ENCODE measurements at places on chromosomes 2 and 18.

- DNase-seq = no peak
Measured at GRCh38 chr2:227849906-227850305, 21.5 kb upstream of the DAW1 start.

DNA sequence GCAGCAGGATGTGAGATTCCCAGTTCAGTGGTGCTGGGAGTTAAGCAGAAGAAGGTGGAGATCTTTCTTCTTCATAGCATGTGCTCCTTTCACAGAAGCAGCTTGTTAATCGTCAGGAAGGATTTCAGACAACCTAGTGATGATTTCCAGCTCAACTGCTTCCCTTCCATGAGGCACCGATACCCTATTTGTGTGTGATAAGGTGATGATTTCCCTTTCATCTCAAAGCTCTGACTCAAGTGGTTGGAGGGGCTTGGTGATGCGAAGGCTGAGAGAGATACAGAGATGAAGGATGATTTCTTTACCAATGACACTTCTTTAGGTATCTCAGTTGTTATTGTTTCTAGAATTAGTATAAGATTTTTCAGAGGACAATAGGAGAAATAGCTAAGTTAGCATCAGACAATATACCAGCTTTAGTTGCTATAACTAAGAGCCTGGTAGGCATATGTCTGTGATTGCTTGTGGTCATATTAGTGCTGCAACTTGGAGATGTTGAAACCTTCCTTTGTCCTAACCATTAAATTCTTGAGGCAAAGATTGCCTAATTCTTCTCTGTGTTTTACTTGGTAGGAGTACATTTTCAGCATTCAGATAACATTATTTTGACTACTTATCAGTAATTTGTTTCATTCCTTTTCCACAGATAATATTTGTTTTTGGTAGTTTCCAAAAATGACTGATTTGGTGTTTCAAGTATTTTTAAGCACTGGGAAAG, 111.3 kb downstream of the PLCL1 start:
- no peak for DNase-seq

DNA sequence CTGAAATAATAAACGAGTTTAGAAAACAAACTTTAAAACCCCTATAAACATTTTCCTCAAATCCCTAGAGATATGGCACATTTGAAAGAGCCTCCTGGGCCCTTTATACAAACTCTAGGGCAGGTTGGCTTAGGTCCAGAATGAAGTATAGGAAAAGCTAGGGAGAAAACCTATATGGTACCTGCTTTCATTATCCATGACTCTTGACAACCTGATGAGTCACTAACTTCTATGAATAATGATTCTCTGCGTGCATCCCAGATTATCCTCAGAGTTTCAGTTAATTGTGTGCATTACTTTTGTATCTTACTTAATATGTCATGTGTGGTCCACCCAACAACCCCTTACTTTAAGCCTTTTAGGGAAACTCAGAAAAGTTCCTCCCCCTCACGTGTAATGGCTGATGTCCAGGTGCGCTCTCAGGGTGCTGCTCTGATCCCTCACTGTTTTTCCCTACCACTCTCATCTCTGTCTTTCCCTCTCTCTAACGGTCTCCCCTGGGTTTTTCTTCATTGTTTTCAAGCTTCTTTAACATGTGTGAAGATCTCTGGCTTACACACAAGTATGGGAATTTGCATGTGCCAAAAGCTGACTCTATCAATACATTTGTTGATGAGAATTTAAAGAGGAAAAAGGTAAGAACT, 78.5 kb downstream of the LRP1B start:
- no peak for DNase-seq

GRCh38 chr18:57915248-57915647, 112.1 kb upstream of the ATP8B1 start:
- no peak for DNase-seq

DNA sequence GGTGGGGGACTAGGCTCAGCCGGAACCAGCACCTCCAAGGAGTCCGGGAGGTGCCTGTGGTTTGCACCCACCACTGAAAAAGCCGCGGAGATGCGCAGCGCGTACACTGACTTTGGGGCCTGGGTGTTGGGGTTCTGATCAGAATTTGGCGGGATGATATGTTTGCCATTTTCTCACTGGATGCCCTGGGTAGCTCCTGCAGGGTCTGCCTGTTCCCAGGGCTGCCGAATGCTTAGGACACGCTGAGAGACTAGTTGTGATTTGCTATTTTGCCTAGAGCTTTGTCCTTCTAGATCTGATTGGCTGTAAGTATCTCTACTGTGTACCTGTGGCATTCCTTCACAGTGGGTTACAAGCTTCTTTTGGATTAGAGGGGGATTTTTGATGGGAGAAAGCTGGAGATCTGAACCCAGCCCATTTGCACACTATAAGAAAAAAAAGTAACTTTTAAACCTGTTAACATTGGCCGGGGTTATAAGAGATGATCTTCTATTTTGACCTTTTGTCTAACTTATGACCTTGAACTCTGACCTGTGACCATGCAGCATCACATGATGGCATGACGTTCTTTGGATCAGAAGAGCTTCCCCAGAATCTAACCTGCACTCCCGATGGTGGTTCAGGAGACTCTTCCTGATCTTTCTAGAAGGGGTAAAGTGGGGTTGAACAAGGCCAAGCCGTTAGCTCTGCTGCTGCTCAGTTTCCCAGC, 1.6 kb downstream of the KCNE4 start:
- DNase-seq = no peak

GRCh38 chr2:186309901-186310300, 176.2 kb upstream of the ZC3H15 start:
- DNase-seq = no peak

GRCh38 chr2:170409164-170409535, 231.2 kb downstream of the MYO3B start:
- peak; percentile 70 for DNase-seq

- no peak for DNase-seq
Measured at GRCh38 chr18:61870151-61870550, 22.7 kb downstream of the RNF152 start.

GRCh38 chr2:210477496-210477895, 937 bp upstream of the LANCL1 start:
- no peak for DNase-seq

GRCh38 chr2:120279708-120280107, 27.1 kb downstream of the RALB start:
- no peak for DNase-seq

DNA sequence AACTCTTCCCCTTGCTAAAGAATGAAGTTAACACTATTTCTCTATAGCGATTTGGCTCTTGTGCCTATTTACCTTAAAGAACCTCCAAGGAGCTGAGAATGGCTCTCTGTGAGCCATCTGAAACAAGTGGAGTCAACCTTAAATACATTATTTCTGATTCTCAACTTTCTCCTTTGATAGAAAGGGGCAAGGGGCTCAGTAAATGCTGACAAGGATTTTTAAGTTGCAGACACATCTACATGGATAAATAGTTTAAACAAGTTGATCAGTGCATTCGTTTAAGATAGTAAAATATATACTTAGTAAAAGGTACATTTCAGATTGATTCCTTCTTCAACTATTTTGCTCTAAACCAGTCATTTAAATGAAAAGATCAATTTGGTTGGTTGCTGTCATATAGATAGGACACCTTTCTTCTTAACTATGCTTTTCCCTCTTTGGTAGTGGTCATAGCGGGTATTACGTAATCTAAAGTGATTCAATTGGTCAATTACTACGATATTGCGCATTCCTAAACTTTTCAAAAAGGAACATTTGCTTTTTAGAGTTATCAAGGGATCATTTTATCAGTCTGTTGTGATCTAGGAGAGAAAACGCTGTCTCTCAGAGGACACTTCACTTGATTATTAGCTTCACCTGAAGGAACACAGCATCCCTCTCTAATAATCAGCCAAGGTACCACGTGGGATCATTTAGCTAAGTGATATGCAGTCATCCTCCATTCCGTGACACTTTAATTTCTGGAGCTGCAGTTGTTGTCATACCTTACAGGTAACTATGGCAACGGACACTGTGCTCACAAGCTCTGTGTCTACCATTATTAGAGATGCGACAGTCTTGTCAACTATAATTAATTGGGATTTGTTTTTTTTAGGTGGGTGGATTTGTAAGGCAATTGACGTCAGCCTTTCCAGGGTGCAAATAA, 50.9 kb upstream of the KCNE4 start:
- no peak for DNase-seq

DNA sequence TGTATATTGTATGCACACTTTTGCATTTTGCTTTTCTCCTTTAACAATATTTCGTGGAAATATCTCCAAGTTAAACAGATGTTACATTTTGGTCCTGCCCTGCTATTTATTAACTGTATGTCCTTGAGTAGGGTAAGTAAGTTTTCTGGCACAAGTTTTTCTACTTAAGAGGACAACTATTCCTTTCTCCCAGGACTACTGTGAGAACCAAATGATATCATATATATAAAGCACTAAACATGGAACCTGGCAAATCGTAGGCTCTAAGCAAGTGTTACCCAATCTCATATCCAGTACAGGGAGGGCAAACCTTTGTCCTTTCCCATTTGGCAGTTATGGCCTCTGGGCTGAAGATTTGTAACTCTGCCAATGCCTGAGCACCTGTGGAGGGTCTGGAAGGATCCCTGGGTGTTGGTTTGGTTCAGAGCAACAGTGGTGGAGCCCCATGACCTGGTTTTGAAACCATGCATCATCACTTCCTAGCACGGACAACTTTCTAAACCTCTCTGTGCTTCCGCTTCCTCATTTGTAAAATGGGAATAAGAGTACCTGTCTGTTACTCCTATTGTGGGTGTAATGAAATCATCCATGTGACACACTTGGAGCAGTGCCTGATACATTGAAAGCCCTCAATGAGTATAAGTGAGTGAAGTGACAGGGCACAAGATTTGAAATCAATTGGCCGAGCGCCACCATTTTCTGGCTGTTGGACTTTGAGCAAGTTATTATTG, 28.3 kb upstream of the ICOS start:
- no peak for DNase-seq

DNA sequence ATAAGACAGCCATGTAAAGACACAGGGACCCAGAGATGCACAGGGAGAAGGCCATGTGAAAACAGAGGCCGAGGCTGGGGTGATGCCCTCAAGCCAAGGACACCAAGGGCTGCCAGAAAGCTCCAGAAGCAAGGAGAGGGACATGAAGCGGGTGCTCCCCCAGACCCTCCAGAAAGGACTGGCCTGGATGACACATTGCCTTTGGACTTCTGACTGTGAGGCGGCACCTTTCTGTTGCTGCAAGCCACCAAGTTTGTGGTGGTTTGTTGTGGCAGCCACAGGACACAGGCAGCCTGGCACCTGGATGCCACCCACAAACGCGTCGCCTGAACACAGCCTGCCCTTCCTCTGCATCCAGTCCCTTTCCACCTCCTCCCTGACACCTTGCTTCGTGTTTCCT, 67.1 kb downstream of the RHOB start:
- DNase-seq = no peak

GRCh38 chr2:98869272-98869641, 66.8 kb downstream of the CRACDL start:
- no peak for DNase-seq

- DNase-seq = no peak
Measured at GRCh38 chr2:64899081-64899865, 89.9 kb upstream of the SLC1A4 start.

- no peak for DNase-seq
Measured at GRCh38 chr2:19035238-19035637, 323.2 kb downstream of the OSR1 start.

DNA sequence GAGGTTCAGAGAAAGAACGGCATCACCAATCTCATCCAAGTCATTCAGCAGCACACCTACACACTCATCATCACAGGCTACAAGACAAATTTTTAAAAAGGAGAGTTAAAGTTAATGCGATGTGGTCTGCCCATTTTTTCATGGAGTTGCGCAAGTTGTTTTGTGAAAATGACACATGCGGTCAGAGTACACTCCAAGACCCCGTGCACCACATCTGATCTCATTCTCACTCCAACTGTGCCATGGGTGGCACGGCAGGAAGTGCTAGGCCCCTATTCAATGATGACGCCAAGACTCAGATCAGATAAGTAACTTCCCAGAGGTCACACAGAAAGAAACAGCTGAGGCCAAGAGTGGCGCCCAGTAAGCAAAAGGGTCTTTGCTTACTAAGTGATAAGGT, 119.8 kb downstream of the LAMA1 start:
- DNase-seq = no peak

- DNase-seq = no peak
Measured at GRCh38 chr18:39198376-39198775, 1632.8 kb upstream of the CELF4 start.

DNA sequence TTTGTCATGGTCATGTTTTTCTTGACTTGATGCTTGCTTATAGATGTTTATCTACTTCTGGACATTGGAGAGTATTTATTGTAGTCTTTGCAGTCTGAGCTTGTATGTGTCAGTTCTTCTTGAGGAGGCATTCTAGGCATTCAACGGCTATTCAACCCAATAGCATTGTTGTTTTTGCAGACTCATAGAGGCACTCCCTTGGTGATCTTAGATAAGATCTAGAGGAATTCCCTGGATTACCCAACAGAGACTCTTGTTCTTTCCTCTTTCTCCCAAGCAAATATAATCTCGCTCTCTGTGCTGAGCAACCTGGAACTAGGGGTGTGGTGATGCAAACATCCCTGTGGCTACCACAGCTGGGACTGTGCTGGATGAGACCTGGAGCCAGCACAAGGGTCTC, 40.4 kb downstream of the SYT4 start:
- no peak for DNase-seq

DNA sequence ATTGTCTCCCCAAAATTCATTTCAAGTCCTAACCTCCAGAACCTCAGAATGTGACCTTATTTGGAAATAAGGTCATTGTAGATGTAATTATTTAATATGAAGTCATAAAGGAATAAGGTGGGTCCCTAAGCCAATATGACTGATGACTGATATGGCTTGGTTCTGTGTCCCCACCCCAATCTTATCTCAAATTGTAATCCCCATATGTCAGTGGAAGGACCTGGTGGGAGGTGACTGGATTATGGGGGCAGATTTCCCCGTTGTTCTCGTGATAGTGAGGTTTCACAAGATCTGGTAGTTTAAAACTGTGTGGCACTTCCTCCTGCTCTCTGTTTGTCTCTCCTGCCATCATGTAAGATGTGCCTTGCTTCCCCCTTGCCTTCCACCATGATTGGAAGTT, 43.0 kb upstream of the BCL11A start:
- no peak for DNase-seq

- DNase-seq = no peak
Measured at GRCh38 chr2:118878531-118879149, 31.2 kb upstream of the EN1 start.

DNA sequence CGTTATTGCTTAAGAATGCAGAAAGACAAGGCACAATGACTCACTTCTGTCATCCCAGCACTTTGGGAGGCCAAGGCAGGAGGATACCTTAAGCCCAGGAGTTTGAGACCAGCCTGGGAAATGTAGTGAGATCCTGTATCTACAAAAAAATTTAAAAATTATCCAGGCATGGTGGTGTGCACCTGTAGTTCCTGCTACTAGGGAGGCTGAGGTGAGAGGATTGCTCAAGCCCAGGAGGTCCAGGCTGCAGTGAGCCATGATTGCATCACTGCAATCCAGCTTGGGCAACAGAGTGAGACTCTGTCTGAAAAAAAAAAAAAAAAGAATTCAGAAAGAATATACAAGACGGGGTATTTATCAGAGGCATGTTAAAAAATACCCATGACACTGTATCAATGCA, 182.0 kb upstream of the SPOPL start:
- DNase-seq = no peak
